ENCODE measurements at places on chromosomes 1 and 21. TPM values are rescaled to one million over a fixed set of nuclear protein-coding genes. Genes with fewer than 3 reads are reported as not detected.

GRCh38 chr1:204545202-204545601 lies 29.0 kb downstream of the MDM4 start:
- no peaks in the 10 kb centered on the region for H3K4me1 ChIP-seq
- H3K36me3 ChIP-seq, result peaks cover 100% of the 10 kb centered on the region
- no peak for DNase-seq
- no peak overlapping the region for H3K27ac ChIP-seq
- H3K4me3 ChIP-seq, result no peak overlapping the region

DNA sequence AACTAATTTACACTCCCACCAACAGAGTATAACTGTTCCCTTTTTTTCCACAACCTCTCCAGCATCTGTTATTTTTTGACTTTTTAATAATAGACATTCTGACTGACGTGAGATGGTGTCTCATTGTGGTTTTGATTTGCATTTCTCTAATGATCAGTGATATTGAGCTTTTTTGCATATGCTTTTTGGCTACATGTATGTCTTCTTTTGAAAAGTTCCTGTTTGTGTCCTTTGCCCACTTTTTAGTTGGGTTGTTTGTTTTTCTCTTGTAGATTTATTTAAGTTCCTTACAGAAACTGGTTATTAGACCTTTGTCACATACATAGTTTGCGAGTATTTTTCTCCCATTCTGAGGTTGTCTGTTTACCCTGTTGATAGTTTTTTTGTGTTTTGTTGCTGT lies 375.2 kb downstream of the MATN1 start:
- H3K36me3 ChIP-seq, result no peaks in the 10 kb centered on the region
- no peak for DNase-seq
- no peaks in the 10 kb centered on the region for H3K4me1 ChIP-seq
- no peak overlapping the region for H3K27ac ChIP-seq
- H3K27me3 ChIP-seq, result peaks cover 11% of the 10 kb centered on the region

Gene ZSCAN20
- 6.6 TPM for total RNA-seq

DNA sequence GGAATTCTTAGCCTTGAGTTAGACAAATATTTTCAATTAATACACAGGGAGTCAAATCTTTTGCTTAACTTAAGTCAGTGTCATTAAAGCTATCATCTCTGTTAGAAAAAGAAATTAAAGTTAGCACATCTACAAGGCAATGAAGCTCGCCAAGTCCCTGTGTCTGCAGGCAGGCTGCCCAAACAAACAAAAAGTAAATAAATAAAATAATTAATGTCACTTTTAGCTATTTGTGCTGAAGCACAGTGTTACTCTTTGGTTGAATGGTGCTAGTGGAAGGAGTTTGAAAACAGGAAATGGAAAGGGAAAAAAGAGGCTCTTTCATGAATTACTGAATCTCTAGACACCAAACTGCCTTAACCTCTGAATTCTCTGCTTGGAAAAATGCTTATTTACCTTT lies 37.1 kb upstream of the COL11A1 start:
- DNase-seq, result no peak
- no peaks in the 10 kb centered on the region for H3K4me1 ChIP-seq
- H3K27ac ChIP-seq, result no peak overlapping the region
- no peak overlapping the region for H3K4me3 ChIP-seq
- H3K36me3 ChIP-seq, result no peaks in the 10 kb centered on the region

Gene SLC9A1
- total RNA-seq, result 11.6 TPM

- DNase-seq, result no peak
- H3K36me3 ChIP-seq, result no peaks in the 10 kb centered on the region
- H3K4me1 ChIP-seq, result peaks cover 46% of the 10 kb centered on the region
- peak overlapping the region; percentile 59 for H3K4me3 ChIP-seq
Observed at GRCh38 chr1:206469411-206469932, 804 bp upstream of the IKBKE start.

DNA sequence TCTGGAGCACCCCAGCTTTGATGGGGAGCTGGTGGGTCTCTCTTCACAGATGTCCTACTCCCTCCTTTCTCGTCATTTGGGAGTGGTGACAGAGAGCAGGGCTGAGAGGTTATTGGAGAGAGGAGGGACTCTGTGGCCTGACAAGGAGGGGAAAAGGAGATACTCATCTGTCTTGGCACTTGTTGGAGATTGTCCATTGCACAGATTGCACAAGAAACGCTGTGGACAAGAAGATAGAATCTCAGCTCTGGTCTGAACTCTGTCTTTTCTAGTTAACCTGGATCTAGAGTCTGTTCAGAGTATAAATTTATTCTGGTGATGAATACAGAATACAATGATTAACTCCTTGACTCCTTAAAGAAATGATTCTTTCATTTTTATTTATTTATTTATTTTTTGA lies 22.4 kb upstream of the SMAP2 start:
- no peak overlapping the region for H3K4me3 ChIP-seq
- no peaks in the 10 kb centered on the region for H3K27me3 ChIP-seq
- H3K27ac ChIP-seq, result no peak overlapping the region
- DNase-seq, result no peak
- no peaks in the 10 kb centered on the region for H3K36me3 ChIP-seq

- DNase-seq, result no peak
- H3K27me3 ChIP-seq, result no peaks in the 10 kb centered on the region
- H3K4me1 ChIP-seq, result peaks cover 44% of the 10 kb centered on the region
- peaks cover 41% of the 10 kb centered on the region for H3K36me3 ChIP-seq
- H3K27ac ChIP-seq, result no peak overlapping the region
Observed at GRCh38 chr1:9755441-9755995, 68.2 kb downstream of the CLSTN1 start.

- no peak overlapping the region for H3K27ac ChIP-seq
- H3K4me3 ChIP-seq, result no peak overlapping the region
- DNase-seq, result no peak
- no peaks in the 10 kb centered on the region for H3K36me3 ChIP-seq
- H3K4me1 ChIP-seq, result no peaks in the 10 kb centered on the region
Observed at GRCh38 chr1:221963742-221964141, 221.9 kb upstream of the DUSP10 start.

- no peaks in the 10 kb centered on the region for H3K36me3 ChIP-seq
- no peak for DNase-seq
- peaks cover 18% of the 10 kb centered on the region for H3K4me1 ChIP-seq
- no peak overlapping the region for H3K27ac ChIP-seq
Observed at GRCh38 chr1:98045211-98045766, 124.5 kb upstream of the DPYD start.

DNA sequence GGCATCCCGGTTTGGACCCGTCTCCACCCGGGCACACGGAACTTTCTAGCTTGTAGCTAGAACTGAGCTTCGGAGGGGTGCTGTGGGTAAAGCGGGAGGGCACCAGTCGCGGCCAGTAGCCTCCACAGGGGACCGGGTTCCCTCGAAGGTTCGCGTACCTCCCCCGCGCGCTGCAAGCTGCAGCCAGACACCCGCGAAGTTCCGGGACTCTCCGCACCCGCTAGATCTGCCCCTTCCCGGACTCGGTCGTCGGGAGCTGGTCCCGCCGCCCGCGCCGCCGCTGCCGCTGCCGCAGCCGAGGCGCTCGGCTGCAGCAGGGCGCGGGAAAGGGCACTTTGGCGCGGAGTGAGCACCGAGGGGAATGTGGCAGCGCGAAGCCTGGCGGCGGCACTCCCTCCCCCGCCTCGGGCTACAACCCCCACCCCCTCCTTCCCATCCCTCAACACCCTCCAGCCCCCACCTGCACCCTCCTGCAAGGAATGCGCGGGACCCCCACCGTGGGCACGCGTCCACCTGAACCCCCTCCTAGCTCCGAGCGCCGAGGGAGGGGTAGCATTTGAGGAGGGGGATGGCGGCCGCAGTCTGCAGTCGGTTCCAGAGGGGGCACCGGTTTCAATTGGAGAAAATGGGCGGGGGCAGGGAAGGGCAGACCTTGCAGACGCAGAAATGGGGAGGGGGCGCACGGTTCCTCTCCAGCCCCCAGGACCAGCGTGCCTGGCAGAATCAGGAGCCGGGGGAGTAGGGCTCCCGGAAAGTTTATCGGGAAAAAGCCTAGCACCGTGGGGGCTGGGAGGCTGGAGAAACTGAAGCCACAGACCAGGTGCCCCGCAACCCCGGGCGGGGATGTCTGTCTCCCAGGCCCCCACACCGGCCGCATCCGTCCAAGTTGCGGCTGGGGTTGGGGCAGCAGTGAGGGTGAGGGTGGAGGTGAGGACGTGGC lies 968 bp downstream of the CSMD2 start:
- peak overlapping the region; percentile 50 for H3K4me3 ChIP-seq
- peaks cover 42% of the 10 kb centered on the region for H3K27me3 ChIP-seq
- peaks cover 27% of the 10 kb centered on the region for H3K4me1 ChIP-seq
- DNase-seq, result no peak
- no peak overlapping the region for H3K27ac ChIP-seq
- H3K36me3 ChIP-seq, result no peaks in the 10 kb centered on the region

- no peak overlapping the region for H3K4me3 ChIP-seq
- H3K27ac ChIP-seq, result no peak overlapping the region
- no peaks in the 10 kb centered on the region for H3K27me3 ChIP-seq
- no peak for DNase-seq
Observed at GRCh38 chr1:3405974-3406867, 48.2 kb upstream of the ARHGEF16 start.

Gene PTGFR
- 2.7 TPM for total RNA-seq

Gene URB2
- total RNA-seq, result 14.6 TPM

GRCh38 chr1:178077917-178078316 lies 16.0 kb upstream of the RASAL2 start:
- no peak overlapping the region for H3K27ac ChIP-seq
- no peaks in the 10 kb centered on the region for H3K36me3 ChIP-seq
- H3K27me3 ChIP-seq, result no peaks in the 10 kb centered on the region

Gene ZYG11A
- not detected for total RNA-seq

Gene SAMSN1
- total RNA-seq, result 2.9 TPM

Gene LRIF1
- 8.3 TPM for total RNA-seq

GRCh38 chr1:44826375-44827196 lies 16.5 kb downstream of the PTCH2 start:
- no peaks in the 10 kb centered on the region for H3K27me3 ChIP-seq
- no peak for DNase-seq
- H3K36me3 ChIP-seq, result no peaks in the 10 kb centered on the region
- no peaks in the 10 kb centered on the region for H3K4me1 ChIP-seq
- no peak overlapping the region for H3K4me3 ChIP-seq

DNA sequence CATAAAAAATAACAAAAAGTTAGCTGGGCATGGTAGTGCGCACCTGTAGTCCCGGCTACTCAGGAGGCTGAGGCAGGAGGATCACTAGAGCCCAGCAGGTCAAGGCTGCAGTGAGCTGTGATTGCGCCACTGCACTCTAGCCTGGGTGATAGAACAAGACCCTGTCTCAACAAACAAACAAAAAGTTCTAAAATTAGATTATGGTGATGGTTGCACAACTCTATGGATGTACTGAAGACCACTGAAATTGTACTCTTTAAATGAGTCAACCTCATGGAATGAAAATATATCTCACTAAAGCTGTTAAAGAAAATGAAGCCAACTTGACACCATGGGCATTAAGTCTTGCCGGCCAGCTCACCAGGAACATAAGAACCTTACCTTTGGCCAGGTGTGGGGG lies 9.1 kb downstream of the MRAP start:
- H3K27ac ChIP-seq, result no peak overlapping the region
- H3K36me3 ChIP-seq, result peaks cover 16% of the 10 kb centered on the region
- no peak for DNase-seq

GRCh38 chr1:178389441-178389840 lies 107.3 kb downstream of the CLEC20A start:
- no peaks in the 10 kb centered on the region for H3K36me3 ChIP-seq
- H3K4me1 ChIP-seq, result peaks cover 17% of the 10 kb centered on the region
- no peak overlapping the region for H3K27ac ChIP-seq
- no peaks in the 10 kb centered on the region for H3K27me3 ChIP-seq

Gene NUDT17
- 1.2 TPM for total RNA-seq

Gene RGS18
- 1.8 TPM for total RNA-seq

- H3K27ac ChIP-seq, result no peak overlapping the region
- H3K4me1 ChIP-seq, result no peaks in the 10 kb centered on the region
- peak overlapping the region; percentile 16 for H3K4me3 ChIP-seq
- no peaks in the 10 kb centered on the region for H3K27me3 ChIP-seq
- DNase-seq, result no peak
- no peaks in the 10 kb centered on the region for H3K36me3 ChIP-seq
Observed at GRCh38 chr1:32275424-32275823, 16.5 kb upstream of the HDAC1 start.

- no peak overlapping the region for H3K4me3 ChIP-seq
- no peak for DNase-seq
Observed at GRCh38 chr1:222610728-222611127, 7.2 kb upstream of the MIA3 start.

Gene FCGR1A
- total RNA-seq, result 3.7 TPM

DNA sequence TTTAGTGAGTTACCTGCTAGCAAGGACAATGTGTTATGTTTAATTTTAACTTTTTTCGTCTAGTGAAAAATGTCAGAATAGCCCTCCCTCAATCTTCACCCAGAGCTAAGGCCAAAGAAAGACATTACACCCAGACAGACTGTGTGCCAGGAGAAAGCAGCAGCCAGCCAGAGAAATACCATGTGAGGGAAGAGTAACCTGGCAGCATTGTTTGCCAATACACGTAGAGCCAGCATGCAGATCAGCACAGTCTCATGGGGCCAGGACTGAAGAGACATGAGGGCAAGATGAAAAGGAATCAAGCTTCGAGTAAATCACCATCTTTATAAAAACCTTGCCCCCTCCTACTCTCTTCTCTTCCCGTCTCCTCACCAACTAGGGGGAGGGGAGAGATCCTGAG lies 88.5 kb upstream of the ADAR start:
- peaks cover 19% of the 10 kb centered on the region for H3K4me1 ChIP-seq
- peak overlapping the region; percentile 42 for H3K27ac ChIP-seq
- H3K36me3 ChIP-seq, result no peaks in the 10 kb centered on the region
- H3K27me3 ChIP-seq, result no peaks in the 10 kb centered on the region
- H3K4me3 ChIP-seq, result no peak overlapping the region

Gene GABRD
- not detected for total RNA-seq

DNA sequence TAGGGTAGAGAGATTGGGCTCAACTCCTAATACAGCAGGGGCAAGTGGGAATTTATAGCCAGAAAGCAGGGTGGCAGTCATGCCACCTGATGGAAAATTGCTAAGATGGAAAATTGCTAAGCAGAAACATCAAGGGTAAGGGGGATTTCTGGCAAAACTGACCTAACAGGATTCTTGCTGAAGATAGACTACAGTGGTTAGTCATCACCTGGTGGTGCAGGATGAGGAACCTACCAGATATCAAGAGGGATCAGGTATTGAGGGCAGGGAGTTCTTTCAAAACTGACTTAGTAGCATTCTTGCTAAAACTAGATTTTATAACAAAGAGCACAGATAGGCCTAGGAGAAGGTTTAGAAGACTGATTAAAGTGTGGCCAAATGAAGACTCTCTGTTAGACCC lies 292.9 kb downstream of the PLPP3 start:
- H3K4me3 ChIP-seq, result no peak overlapping the region
- no peaks in the 10 kb centered on the region for H3K36me3 ChIP-seq
- peaks cover 6% of the 10 kb centered on the region for H3K4me1 ChIP-seq
- DNase-seq, result no peak
- H3K27me3 ChIP-seq, result no peaks in the 10 kb centered on the region
- no peak overlapping the region for H3K27ac ChIP-seq

DNA sequence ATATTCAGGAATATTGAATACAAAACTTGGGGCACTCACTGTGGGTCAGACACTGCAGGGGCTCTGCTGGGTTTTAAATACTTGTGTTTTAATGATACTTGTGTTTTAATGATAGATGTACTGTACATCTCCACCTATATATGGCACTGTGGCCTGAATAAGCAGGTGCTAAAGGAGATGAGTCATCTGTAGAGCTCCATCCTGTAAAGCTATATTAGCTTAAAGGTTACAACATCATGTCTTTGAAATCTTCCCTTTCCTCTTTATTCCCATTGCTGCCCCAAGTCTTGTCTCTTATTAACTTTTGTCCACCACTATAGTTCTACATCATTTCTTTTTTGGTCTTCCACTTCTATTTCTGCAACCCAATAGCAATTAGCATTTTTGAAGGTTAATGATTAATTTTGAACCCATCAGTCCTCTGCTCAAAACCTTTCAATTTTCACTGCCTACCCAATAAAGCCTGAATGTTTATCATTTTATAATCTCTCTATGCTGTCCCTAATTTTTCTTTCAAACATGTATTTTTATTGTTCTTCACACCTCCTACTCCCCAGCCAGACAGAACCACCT lies 113.3 kb upstream of the PTGFR start:
- H3K4me3 ChIP-seq, result no peak overlapping the region
- H3K36me3 ChIP-seq, result no peaks in the 10 kb centered on the region
- no peak for DNase-seq
- H3K4me1 ChIP-seq, result no peaks in the 10 kb centered on the region
